ENCODE measurements at places on chromosomes 2 and 18.

DNA sequence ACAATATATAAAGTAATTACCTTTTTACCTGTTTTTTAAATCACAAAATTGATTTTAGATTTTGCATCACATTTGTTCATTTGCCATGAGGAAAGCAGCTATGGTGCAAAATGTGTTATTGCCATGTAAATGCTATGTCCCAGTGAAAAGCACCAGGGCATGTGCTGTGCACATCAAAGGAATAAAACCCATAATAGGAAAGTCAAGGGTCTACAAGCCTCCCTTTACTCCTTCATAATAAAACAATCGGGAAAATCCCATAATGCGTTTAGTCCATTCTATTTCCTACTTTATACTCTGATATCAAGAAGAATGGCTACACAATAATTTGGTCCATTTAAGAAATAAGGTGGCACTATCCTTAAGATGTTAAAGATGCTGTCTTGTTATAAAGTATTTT lies 53.0 kb downstream of the KLF7 start:
- no peak for DNase-seq

DNA sequence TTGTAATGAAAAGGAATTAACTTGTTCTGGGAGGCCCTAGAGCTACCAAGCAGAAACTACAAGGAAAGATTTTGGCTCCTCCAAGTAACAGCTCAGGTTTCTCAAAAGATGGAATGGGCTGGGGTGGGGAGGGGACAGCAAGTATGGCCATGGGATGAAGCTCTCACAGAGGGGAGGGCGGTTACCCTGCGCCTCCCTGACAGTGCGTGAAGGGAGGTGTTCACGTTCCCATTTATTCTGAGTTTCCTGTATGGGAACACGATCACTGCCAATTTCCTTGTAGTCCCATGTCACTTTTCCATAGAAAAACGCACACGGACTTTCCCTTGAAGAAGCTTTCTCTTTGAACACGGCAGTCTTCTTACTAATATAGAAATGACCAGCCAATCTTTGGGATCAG lies 17.0 kb downstream of the CDC42EP3 start:
- no peak for DNase-seq

DNA sequence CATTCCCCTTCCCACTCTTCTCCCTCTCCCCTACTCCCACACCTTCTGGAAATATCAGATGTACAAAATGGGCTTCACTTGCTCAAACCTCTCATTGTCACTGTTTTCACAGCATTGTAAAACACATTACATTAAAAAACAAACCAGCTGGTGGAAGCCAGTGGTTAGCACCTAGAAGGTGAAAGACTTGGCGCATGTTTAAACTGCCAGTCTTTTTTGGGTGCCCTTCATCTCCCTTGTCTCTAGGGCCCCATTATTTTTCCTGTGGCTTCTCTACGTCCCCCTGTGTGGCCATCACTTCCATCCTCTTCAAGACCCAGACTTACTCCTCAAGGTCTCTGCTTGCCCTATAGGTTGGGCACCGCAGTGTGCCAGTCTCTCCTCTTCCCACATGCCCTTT lies 34.9 kb downstream of the MGAT5 start:
- no peak for DNase-seq

DNA sequence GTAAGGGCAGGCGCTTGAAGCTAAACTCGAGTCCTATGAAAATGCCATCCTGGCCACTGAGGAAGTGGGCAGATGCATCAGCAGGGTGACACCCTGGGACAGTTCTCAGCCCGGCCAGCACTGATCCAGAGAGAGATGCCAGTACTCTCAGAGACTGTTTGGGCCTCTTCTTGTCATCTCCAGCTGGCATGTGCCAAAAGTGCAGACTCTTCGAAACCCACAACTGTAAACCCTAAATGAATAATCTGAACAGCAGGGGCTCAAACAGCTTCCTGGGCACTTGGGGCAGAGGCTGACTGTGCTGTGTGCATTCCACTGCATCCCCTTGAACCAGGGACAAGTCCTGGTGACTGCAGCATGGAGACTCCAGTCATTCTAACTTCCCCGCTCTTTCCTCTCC lies 204.2 kb upstream of the SMAD2 start:
- DNase-seq: no peak

- no peak for DNase-seq
Measured at GRCh38 chr18:48594471-48595094, 55.8 kb downstream of the CTIF start.

- DNase-seq: no peak
Measured at GRCh38 chr2:219437690-219438206, 3.1 kb downstream of the SPEG start.

- DNase-seq: no peak
Measured at GRCh38 chr2:24675338-24675737, 117.9 kb downstream of the PTRHD1 start.

GRCh38 chr2:54438271-54438670 lies 17.9 kb upstream of the SPTBN1 start:
- DNase-seq: no peak

DNA sequence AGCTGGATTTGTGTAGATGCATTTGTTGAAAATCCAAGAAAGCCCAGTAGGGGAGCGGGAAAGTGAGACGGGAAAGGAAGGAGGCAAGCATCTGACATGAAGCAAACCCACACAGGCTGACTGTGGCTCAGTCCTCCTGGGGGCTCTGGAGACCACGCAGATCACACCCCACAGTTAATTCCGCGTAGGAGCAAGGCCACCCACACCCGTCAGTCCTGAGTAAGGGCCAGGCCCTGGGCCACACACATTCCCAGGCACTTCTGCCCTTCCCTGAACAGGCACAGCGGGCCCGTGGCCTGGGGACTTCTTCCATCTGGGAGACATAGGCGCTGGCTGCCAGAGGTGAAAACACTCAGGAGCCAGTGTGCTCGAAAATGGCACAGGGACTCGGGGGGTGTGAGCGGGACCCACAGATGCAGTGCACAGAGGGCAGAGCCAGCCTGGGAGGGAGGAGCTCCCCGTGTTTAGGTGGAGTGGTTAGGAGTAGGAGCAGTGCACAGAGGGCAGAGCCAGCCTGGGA lies 19.4 kb upstream of the PRLH start:
- no peak for DNase-seq

DNA sequence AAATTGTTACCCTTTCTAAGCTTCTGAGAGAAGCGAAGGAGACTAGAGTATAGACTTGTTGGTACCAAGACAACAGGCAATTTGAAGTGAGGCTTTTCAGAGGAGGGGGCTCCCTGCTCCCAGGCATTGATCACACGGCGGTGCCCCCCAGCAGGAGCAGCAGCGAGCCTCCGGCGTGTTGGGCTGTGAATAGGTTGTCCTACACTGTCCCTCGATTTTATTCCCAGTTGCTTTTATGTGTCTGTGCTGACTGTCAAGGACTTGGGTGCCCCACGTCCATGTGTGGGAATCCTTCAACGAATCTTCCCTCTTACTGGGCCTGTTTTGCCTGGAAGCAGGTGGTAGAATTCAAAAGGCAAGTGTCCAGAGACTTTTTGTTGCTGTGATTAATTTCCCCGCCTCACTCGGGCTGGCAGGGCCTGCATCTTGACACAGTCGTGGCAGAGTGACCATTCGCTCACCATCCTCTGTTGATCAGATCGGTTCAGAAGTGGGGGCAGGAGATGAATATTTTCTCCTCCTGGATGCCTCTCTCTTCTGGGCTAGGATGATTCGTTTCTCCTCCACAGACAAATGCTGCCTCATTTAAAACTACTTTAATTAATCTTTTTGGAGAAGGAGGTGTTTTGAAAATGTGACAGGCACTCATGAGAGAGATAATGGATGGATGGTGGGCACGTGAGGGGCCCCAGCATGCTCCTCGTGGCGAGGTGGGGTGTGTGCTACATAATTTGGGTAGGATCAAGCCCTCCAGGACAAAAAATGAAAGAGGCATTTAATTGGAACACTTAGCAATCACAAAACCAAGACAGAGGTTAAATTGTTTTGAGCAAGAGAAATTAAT lies 77.6 kb downstream of the SMIM21 start:
- DNase-seq: no peak

DNA sequence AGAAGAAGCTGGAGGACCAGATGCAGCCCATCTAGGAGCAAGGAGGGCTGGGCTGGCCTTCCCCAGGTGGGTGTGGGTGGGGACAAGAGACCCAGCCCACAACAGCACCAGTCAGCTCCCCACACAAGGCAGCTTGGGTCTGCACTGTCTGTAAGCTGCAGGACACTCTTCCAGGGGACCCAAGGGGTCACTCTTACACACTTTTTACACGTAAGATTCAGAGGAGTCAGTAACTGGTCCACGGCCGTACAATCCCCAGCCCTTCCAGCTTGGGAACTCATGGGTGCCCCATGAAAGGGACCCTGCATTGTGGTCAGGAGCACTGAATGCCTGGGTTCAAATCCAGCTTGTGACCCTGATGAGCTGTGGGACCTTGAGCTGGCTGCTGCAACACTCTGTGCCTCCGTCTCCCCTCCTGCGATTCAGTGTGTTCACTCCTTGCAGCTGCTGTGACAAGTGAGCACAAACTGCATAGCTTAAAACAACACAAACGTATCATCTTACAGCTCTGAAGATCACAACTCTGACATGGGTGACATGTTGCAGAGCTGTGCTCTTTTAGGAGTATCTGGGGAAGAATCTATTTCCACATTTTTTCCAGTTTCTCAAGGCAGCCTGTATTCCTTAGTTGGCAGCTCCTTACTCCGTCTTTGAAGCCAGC lies 11.1 kb upstream of the SLC66A3 start:
- no peak for DNase-seq

- no peak for DNase-seq
Measured at GRCh38 chr2:41877114-41877678, 170.6 kb upstream of the PKDCC start.

DNA sequence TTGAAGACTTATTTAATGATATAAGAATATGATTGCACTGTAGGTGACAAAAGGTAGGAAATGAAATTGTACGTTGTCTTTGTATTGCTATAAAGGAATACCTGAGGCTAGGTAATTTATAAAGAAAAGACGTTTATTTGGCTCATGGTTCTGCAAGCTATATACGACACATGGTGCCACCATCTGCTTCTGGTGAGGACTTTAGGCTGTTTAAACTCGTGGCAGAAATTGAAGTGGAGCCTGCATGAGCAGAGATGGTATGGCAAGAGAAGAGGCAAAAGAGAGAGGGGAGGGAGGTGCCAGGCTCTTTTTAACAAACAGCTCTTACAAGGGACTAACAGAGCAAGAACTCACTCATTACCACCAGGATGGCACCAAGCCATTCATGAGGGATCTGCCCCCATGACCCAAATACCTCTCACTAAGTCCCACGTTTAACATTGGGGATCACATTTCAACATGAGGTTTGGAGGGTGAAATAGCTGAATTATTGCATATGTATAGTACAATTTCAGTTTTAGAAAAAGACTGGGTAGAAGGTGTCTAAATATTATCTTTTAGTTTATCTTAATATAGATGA lies 86.8 kb downstream of the GULP1 start:
- no peak for DNase-seq

DNA sequence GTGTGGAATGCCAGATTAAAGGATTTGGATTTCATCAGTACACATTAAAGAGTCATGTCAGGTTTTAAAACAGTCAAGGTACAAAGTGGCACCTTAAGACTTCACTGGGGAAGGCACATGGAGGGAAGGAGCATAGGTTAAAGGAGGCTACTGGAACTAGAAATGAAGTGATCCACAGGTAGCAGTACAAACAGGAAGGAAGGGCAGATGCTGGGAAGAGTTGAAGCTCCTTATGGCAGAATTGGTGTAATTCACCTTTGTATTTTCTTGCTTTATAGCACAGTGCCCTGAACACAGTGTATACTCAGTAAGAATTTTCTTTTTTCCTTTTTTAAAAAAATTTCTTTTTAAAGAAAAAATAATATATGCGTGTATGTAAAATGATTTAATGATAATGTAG lies 177.1 kb downstream of the BABAM2 start:
- DNase-seq: no peak

- no peak for DNase-seq
Measured at GRCh38 chr2:74079522-74080341, 68.0 kb downstream of the BOLA3 start.

- DNase-seq: no peak
Measured at GRCh38 chr18:42758852-42759251, 356.6 kb downstream of the RIT2 start.

GRCh38 chr2:120653046-120653445 lies 82.6 kb upstream of the GLI2 start:
- DNase-seq: no peak

Measured in activated T-helper 1 cell treated with anti-CD3 and anti-CD28 coated beads, Interleukin-2, amount 50 U/mL, for 16 hours (primary cell).